Hair follicle dermal papilla cell (primary cell): ENCODE measurements at places on chromosomes 1 and 21. TPM values are rescaled to one million over a fixed set of nuclear protein-coding genes. Genes with fewer than 3 reads are reported as not detected.

The NEXN gene
- total RNA-seq = 5.4 and 9.6 TPM in 2 replicates

The FCAMR gene
- total RNA-seq = not detected in 2 replicates

The ESPN gene
- not detected in 2 replicates for total RNA-seq

The PTPN22 gene
- total RNA-seq = 1.3 and 1.7 TPM in 2 replicates

The LRRC38 gene
- total RNA-seq = under 0.01 TPM in 1 of 2 replicates, not detected in the other
